ENCODE measurements at places on chromosomes 16 and 17.

- no peak for DNase-seq
Observed at GRCh38 chr17:78294776-78295175, 63.3 kb downstream of the TMEM235 start.

GRCh38 chr17:55962951-55963401 lies 190.3 kb upstream of the ANKFN1 start:
- no peak for DNase-seq

- DNase-seq, result no peak
Observed at GRCh38 chr17:43956222-43956621, 2.5 kb upstream of the PYY start.

- no peak for DNase-seq
Observed at GRCh38 chr16:12050361-12050760, 73.8 kb downstream of the SNX29 start.

GRCh38 chr16:88883117-88883895 lies 16.8 kb upstream of the PABPN1L start:
- no peak for DNase-seq

GRCh38 chr16:20744922-20745440 lies 3.4 kb upstream of the THUMPD1 start:
- no peak for DNase-seq

GRCh38 chr16:647173-647902 lies 1.8 kb upstream of the WDR90 start:
- no peak for DNase-seq

- no peak for DNase-seq
Observed at GRCh38 chr17:16940116-16940881, 31.6 kb downstream of the TNFRSF13B start.

DNA sequence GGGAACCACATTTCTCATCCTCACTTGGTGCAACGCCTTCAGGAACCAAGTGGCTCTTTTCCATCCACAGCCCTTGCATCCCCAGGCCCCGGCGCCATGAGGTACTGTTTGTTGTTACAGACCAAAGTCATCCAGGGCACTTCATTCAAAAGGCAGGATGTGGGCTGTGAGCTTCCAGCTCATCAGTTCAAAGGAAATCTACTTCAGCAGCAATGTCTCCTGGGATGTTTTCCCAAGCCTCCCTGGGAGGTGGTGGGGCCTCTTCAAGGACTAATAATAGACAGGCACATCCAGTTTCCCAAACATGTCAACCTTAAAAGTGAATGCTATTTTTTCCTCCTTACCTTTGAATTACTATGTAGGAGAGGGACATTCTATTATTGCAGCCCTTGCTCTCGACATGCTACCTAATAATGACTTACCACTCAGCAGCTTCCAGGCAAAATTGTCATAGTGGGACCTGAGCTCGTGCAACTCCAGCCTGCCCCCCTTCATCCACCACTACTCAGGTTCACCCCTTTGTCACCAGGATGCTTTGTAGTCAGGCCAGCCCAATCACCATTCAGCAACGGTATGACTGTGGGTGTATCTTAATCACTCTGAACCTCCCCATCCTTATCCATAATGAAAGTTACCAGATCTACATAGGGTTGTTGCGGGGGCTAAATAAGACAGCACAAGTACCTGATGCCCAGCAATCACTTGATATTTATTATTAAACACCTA lies 1.7 kb upstream of the PRKCB start:
- DNase-seq, result no peak

DNA sequence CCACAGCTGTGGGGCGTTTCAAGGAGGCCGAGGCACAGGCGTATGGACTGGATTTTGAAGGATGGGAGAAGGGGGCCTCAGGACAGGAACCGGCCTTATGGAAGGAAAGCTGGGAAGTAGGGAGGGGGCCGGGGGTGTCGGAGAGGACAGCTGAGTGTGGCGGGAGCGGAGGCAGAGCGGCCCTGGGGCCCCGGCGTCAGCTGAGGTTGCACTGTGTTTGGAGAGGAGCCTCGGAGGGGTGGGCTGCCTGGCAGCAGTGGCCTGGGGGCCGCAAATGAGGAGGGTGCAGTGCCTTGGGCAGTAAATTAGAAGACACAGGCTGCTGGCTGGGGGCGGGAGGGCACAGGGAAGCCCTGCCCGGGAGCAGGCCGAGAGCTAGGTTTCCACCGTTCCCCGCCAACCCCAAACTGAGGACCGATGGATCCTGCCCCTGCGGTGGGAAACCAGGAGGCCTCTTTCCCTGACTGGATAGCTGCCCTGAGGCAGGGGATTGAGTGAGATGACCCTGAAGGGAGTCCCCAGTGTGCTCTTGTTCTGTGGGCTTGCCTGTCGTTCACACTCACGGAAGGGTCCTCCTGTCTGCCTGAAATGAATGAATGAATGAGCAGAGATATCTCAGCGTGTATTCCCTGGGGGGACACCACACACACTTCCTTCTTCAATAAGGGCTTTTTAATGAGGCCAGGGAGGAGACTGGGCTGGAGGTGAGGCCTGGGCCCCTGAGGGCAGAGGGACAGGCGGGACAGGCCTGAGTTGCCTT lies 18.4 kb downstream of the FOXJ1 start:
- no peak for DNase-seq

DNA sequence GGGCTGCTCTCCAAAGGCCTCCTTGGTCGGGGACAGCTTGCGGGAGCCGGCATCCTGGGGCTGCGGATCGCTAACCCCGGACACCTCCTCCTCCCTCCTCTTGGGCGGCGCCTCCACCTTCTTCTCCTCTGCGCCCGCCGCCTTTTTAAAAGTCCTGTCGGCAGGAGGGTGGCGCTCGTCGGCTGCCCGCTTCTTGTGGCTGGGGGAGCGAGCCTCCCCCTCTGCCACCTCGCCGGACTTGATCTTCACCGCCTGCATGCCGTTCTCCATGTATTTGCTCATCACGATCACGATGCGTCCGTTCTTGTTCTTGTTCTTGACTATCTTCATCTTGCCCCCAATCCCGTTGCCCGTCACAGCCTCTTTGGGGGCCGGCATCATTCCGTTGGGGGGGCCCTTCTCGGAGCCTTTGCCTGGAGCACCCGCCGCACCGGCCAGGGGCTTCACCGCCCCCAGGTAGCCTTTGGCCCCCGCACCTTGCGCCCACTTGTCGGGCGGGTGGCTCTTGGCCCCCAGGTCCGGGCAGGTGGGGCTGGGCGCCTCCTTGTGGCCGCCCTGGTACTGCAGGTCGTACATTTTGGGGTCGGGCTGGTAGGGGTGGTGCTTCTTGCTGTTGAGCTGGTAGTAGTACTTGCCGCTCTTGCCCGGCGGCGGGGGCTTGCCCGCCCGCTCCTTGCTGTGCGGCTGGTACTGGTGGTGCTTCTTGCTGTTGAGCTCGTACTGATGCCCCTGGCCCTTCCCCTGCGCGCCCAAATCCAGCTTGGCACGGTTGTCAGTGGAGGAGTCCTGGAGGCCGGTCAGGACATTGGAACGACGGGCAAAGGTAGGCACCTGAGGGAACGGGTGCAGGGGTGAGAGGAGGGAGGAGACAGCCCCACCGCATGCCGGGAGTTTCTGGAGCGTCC lies 4.4 kb downstream of the CBX4 start:
- no peak for DNase-seq

Data from NCI-H524 (cell line).